Stimulated activated naive CD4-positive, alpha-beta T cell treated with Interleukin-2 at 50 U/mL for 16 hours (primary cell): ENCODE measurements at places on chromosomes 6 and 20.

DNA sequence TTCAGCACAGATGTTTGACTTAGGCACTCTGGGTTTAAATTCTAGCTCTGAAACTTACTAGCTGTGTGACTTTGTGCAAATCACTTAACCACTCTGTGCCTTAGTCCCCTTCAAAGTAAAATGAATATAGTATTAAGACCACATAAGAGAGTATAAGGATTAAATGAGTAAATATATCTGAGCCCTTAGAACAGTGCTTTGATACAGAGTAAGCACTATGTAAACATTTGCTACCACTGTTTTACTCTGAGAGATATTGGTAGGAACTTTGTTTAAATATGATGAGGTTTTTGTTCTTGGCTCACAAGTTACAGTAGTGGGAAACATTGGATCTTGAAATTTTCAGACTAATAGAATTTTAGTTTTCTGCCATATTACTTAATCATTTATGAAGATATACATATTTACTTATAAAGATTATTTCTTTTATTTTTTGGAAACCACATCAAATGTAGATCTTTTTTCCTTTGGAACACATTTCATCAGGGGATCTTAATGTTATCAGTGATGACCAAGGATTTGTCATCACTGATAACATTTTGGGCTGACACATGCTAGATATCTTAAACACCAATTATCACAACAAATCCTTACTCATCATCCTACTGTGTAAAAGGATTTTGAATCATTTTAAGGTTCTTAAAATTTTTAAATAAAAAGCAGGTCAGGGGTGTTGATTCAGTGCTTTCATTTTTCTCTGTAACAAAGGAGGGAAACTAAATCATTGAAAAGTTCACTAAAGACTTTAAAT, 226.2 kb downstream of the EYA4 start:
- DNase-seq = no peak

DNA sequence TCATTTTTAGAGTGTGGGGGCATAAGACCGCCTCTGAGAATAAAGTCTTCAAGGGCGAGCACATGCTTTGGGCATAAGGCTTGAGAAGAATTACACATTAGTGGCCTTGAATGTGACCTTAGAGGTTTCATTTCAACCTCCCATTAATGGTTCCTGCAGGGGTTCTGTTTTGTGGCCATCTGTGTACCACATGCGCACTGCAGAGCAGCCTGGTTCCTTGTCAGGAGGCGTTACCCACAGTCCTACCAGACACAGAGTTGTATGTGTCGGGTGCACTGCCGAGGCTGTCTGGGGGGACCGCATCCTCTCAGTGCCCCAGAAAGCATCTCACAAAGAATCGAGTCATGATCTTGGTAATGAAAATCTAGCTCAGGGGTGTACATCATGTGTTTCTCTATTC, 115.7 kb downstream of the B3GAT2 start:
- no peak for DNase-seq

GRCh38 chr6:138404666-138405337, 779 bp downstream of the HEBP2 start:
- DNase-seq = peak; percentile 20

DNA sequence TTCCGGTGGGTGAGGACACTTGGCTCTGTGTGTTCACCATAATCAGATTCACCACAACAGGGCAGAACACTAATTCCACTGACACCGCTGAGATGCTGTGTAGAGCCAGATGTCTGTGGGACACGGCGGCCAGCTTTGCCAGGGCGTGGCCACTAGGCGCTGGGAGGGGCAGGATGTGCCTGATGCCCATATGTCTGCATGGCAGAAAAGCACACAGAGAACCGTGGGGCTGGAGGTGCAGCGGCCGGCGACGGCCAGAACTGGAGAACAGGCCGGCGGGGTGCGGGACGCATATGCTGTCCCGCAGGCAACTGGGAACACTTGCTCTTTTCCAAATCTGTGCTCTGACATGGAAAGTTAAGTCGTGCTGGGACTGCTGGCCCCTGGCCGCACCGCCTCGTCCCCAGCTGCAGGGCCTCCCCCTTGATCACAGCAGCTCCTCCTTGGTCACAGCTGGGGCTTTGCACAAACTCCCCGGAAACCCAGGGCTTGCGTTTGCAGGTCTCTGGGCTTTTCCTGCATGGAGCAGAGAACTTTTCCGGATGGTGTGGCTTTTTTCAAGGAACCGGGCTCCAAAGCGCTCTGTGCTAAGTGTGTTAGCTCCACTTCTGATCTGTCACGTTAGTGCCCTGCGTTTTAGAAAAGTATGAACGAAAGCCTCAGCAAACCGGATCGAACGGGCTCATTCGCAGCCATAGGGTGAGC, 31.1 kb downstream of the NTSR1 start:
- DNase-seq = peak; percentile 20

DNA sequence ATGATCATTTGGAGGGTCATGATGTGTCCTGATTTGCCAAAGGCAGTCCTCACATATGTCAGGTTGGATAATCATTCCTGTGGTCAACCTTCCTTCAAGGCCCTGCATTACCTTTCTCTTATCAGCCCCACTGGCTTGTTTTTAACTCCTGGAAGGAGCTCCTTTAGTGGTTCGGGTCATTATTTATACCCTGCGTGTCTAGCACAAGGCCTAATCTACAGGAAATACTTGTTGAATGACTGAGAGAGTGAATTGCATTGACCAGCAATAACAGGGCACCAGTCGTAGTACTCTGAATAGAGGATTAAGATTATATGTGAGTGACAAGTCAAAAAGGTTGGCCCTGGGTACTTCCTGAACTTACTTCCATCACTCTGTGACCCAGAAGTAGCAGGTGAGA, 4.5 kb downstream of the HIVEP2 start:
- no peak for DNase-seq

DNA sequence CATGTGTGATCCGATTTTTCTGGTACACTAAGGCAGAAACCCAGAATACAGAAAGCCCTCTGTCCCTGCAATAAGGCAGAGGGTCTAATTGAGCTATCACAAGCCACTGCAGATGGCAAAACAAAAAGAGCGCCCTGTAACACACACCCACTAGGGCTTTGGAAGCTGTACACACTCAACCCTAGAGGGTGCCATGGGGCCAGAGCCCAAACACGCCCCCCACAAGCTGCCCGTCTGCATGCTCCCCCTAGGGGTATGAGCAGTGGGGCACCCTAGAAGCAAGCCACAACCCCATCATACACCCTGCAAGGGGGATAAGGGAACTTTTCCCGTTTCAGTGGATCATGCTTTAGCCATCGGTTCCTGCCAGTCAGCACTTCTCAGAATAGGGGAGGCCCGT, 62.2 kb upstream of the PDE10A start:
- DNase-seq = no peak

GRCh38 chr20:56360908-56361205, 2.1 kb downstream of the FAM210B start:
- DNase-seq = no peak

- DNase-seq = no peak
Observed at GRCh38 chr20:64038224-64038564, 2.2 kb downstream of the C20orf204 start.
